Chondrocyte (in vitro differentiated cells): ENCODE measurements at places on chromosomes 4 and X. TPM values are rescaled to one million over a fixed set of nuclear protein-coding genes. Genes with fewer than 3 reads are reported as not detected.

The CXorf51A gene
- total RNA-seq: not detected in 3 replicates

The PF4V1 gene
- not detected in 3 replicates for total RNA-seq

DNA sequence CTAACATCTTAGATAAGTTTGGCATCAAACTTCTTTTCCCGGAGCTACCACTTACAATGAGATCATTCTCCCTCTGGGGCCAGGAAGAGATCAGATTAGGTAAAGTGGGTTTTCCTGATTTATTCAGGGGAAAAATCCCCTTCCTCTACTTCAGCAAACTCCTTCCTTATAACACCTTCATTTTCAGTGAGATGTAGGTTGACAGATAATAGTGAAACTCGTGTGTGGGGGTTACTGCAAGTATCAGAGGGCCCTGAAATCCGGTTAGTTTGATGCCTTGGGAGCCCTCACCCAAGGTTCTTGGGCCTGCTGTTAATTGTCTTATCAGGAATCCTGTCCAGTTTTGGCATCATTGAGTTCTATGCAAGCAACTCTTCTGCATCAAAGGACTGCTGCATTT, 10.8 kb downstream of the FTHL17 start:
- no peak overlapping the region for H3K4me3 ChIP-seq
- H3K4me1 ChIP-seq: no peaks in the 10 kb centered on the region
- no peaks in the 10 kb centered on the region for H3K36me3 ChIP-seq
- DNase-seq: no peak
- no peak overlapping the region for H3K27ac ChIP-seq

DNA sequence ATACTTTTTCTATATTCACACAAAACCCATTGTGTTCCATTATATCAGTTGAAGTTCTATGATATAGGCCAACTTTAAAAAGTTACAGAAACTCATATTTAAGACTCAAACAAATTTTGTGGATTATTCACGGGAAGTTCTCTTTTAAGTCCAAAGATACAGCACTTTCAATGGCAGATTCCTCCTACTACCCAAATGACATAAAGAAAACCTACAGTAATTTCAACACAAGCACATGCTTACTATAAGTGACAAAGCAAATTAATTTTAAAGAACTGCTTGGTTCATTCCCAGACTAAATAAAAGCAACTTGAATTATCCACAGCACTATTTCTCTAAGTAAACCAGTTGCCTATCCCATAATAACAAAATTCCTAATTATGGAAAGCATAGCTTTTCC, 4.1 kb downstream of the PPA2 start:
- no peak overlapping the region for H3K27ac ChIP-seq
- H3K36me3 ChIP-seq: peaks cover 6% of the 10 kb centered on the region
- H3K27me3 ChIP-seq: no peaks in the 10 kb centered on the region
- no peak for DNase-seq
